ENCODE measurements at places on chromosomes 11 and 22. TPM values are rescaled to one million over a fixed set of nuclear protein-coding genes. Genes with fewer than 3 reads are reported as not detected.

DNA sequence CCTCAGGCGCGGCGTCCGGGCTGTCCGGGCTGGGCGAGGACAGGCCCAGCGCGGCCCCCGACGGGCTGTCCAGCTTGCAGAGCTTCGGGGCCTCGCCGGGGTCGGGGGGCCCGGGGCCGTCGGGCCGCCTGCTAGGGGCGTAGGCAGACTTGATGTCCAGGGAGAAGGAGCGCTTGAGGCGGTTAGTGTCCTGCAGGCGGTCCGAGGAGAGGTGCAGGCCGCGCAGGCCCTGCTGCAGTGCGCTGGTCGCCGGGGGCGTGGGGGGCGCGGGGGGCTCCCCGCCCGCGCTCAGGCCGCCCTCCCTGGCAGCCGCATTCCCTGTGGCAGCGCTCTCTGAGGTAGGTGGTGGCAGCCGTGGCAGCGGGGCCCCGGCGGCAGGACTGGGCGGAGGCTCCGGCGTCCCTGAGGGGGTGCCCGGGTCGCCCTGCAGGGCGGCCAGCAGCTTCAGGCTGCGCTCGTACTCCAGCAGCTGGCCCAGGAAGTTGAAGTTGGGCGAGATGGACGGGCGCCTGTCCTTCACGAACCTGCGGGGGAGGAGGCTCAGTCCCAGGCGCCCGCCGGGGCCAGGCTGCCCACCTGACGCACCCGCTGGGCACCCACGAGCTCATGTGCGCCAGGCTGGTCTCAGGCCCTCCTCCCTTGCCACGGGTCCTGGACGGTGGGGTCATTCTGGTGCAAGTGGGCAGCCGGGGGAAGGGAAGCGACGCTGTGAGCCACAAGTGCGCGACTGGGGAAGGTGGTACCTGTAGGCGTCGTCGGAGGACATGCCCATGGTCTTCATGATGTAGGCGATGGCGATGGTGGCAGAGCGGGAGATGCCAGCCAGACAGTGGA lies 14.8 kb downstream of the DUSP8 start:
- no peak for DNase-seq

GRCh38 chr11:96147186-96147585 lies 195.8 kb downstream of the MAML2 start:
- DNase-seq: no peak

DNA sequence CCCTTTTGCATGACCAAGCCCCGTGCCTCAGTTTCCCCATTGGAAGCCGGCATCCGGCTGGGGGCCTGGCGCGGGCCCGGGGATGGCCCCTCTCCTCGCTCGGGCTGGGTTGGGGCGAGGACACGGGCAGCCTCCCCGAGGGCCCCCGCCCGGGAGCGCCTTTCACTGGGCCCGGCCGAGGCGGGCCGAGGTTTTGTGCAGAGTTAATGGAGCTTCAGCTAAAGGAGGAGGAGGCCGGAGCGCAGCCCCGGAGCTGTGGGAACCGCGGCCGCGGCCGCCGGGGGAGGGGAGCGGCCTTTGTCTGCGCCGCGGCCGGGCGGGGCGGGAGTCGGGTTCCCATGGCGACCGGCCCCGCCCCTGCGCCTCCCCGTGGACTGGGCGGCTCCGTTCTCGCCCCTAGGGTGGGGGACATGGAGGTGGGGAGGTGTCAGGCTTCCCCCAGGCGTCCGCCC lies 1.4 kb upstream of the MAPK11 start:
- DNase-seq: peak; percentile 84

The INPP5J gene
- 5.6 TPM for polyA plus RNA-seq

The MMP11 gene
- 22.8 TPM for polyA plus RNA-seq

The TESMIN gene
- 6.4 TPM for polyA plus RNA-seq

GRCh38 chr22:41574847-41575381 lies 14.1 kb downstream of the CSDC2 start:
- no peak for DNase-seq

The PDE3B gene
- 10.9 TPM for polyA plus RNA-seq

The HEPHL1 gene
- 0.17 TPM for polyA plus RNA-seq

The BRD1 gene
- polyA plus RNA-seq: 25.0 TPM

DNA sequence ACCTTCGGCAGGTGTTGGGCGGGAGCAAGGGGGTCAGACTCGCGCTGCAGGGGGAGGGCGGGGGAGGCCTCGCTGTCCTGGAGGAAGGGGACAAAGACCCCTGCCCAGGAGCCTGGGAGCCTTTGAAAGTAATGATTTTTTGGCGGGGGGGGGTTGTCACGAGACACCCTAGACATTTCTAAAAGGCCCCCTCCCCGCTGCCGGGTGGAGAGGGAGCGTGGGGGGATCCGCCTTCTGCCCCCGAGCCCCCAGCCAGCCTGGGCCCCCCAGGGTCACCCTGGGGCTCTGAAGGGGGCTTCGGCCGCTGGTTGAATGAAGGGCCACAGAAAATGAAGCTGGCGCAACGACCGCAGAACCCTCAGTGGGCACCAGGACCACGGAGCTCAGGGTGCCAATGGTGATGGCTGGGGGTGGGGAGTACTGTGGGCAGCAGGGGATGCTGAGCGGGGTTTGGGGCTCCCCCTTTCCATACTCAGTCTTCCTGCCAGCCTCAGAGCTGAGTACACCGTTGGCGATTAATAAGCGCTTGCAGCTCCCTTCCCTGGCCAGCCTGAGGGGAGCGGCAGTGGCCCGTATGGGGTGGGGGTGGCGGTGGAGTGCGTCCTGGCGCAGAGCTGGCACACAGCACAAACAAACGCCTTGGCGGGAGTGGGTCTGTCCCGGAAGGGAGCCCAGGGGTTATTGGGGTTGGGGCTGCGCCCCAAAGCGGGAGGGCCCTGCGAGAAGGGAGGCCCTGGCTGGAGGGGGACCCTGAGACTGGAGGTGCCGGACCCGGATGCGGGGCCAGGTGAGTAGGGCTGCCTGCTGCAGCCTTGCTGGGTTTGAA lies 1.2 kb upstream of the DUSP8 start:
- no peak for DNase-seq

GRCh38 chr11:12288212-12288930 lies 89.0 kb upstream of the PARVA start:
- peak; percentile 91 for DNase-seq

The LMO1 gene
- 0.24 TPM for polyA plus RNA-seq

DNA sequence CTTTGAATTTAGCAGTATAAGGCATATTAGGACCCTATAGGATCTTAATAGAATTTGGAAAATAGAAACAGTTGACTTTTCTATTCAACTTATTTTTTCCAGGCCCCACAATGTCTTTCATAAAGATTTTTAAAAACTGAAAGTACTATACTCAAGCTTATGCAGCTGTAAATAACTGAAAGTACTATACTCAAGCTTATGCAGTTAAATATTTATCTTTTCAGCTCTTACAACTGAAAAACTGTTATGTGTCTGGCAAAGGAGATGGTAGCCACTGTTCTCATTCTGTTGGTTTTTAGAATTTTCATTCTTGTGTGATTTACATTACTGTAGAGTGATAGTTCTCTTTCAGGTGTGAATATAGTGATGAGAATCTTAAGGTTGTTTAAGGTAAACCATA lies 16.5 kb downstream of the HIPK3 start:
- DNase-seq: no peak

DNA sequence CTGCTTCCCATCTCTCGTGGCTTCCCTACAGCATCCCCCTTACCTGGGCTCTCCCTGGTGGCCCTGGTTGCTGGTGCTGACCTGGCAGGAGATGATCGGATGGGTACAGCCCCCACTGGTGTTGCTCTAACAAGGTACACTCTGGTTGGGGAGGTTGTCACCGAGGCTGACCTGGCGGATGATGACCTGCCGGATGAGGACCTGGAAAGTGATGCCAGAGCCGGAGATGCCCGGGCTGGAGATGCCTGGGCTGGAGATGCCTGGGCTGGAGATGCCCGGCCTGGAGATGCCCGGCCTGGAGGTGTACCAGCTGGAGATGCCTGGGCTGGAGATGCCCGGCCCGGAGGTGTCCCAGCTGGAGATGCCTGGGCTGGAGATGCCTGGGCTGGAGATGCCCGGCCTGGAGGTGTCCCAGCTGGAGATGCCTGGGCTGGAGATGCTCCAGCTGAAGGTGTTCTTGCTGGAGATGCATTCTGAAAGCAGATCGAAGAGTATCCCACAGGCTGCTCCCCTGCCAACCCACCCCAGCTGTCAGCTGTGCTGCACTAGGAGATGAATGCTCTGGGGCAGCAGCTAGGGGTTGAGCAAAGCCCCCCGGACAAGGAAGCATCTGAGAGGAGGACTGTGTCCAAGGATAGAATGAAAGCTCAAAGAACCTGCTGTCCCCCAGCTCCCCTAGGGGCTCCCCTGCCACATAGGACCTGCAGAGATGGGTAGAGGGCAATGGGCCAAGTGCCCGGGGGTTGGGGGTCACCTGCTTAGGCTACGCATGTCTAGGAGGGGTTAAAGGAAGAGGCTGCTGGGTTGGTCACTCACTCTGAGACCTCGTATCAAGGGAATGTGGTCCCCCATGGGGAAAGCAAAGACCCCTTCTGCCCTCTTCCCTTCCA lies 10.6 kb downstream of the TMPRSS13 start:
- no peak for DNase-seq

GRCh38 chr11:6655790-6656583 lies at the start of gene DCHS1:
Gene DCHS1, minus strand, starts transcription at chr11:6655809. Its CDS starts 14,196 bp downstream, at chr11:6641613.
- DNase-seq: peak; percentile 53

- peak; percentile 38 for DNase-seq
These were observed 111.2 kb downstream of the MRTFA start for GRCh38 chr22:40525250-40525884.

Data from hepatocyte (in vitro differentiated cells).